ENCODE measurements at places on chromosomes 11 and 22.

DNA sequence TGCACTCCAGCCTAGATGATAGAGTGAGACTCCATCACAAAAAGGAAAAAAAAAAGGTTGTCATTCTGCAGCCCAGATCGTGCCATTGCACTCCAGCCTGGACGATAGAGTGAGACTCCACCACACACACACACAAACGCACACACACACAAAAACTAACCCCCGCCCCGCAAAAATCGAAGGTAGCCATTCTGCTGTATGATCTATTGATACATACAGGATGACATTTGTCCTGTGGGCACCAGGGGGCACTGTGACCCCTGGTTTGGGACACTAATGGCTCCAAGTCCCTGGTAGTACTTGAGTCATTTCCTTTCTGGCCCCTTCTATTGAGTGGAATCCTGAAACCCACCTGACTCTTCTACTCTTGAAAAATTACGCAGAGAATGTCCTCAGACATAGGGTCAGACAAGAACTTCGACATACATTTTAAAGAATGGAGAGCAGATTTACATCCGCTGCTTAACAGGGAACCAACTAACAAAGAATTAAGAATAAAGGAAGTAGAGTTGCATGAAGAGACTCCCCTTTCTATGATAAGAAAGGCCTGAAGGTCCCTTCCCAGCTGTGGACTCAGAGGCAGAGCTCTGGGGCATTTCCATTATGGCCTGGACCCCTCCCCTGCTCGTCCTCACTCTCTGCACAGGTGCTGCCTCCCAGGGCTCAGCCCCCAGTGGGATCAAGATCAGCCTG is 35.0 kb upstream of the PRAME start:
- DNase-seq, result no peak

DNA sequence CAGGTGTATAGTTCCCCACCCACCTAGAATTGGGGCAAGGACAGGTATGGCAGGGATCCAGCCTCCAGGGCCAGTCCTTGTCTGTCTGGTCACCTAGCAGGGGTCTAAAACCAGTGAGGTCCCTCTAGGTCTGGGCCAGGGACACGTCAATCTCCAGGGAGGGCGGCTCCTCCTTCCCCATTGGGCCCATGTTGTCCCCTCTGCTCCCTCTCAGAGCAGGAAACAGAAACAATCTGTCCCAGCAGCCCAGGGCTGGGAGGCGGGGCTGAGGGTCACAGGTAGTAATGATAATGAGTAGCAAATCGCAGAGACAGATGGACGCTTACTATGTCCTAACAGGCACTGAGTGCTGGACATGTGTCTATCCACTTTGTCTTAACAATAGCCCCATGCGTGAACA is 22.8 kb upstream of the SYT7 start:
- DNase-seq, result no peak

GRCh38 chr22:25111579-25112517 is 87.8 kb upstream of the CRYBB3 start:
- DNase-seq, result peak; percentile 82

GRCh38 chr22:29782061-29782845 is 15.1 kb downstream of the UQCR10 start:
- DNase-seq, result no peak

DNA sequence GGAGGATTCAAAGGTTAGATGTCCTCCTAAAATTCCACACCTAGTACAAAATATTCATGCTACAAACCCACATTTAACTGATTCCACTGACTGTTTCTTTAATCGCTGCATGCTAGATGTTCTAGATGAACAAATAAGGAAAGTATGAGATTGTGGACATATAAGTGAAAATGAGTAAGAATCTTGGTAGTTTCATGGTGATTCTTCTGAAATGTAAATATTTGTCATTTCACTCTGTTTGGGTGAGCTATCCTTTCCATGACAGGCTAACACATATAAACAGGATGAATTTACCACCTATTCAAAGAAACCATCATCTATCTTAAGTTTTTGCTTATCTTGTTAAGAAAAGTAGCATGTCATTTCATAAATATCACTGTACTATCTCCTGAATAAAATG is 14.8 kb downstream of the OR5B3 start:
- DNase-seq, result no peak

GRCh38 chr11:117511931-117512539 is 184.4 kb downstream of the CEP164 start:
- no peak for DNase-seq

DNA sequence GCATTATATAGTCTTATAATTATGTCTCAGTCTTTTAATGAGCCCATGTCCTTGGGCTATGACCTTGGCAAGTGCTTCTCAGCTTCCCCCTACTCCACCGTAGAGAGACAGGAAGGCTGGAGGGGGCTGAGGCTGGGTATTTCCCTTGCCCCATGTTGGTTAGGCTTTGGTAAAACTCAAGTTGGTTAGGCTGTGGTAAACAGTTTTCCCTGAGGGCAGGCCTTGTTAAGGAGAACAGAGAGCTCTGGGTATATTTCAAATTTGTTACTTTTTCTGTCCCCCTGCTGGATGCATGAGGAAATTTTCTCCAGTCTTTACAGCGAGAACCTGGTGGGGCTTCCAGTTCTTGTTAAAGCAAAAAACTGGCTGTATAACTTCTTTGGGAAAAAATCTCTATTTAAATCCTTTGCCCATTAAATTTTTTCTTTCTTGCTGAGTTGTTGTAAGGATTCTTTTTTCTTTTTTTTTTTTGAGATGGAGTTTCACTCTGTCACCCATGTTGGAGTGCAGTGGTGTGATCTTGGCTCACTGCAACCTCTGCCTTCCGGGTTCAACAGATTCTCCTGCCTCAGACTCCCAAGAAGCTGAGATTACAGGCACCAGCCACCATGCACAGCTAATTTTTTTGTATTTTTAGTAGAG is 12.2 kb upstream of the DCHS1 start:
- no peak for DNase-seq

DNA sequence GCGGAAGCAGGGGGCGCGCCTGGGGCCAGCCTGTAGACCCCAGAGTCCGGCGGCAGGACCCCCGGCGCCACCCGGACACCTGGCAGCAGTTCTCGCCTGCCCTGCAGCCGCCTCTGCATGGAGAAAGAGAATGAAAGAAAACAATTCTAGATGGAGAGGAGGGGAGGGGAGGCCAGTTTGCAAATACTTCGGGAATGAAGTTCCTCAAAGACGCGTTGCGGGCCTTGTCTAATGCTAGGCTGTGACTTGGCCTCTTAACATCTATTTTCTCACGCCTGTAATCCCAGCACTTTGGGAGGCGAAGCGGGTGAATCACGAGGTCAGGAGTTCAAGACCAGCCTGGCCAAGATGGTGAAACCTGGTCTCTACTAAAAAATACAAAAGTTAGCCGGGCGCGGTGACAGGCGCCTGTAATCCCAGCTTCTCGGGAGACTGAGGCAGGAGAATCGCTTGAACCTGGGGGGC is 2.1 kb upstream of the BARX2 start:
- no peak for DNase-seq

DNA sequence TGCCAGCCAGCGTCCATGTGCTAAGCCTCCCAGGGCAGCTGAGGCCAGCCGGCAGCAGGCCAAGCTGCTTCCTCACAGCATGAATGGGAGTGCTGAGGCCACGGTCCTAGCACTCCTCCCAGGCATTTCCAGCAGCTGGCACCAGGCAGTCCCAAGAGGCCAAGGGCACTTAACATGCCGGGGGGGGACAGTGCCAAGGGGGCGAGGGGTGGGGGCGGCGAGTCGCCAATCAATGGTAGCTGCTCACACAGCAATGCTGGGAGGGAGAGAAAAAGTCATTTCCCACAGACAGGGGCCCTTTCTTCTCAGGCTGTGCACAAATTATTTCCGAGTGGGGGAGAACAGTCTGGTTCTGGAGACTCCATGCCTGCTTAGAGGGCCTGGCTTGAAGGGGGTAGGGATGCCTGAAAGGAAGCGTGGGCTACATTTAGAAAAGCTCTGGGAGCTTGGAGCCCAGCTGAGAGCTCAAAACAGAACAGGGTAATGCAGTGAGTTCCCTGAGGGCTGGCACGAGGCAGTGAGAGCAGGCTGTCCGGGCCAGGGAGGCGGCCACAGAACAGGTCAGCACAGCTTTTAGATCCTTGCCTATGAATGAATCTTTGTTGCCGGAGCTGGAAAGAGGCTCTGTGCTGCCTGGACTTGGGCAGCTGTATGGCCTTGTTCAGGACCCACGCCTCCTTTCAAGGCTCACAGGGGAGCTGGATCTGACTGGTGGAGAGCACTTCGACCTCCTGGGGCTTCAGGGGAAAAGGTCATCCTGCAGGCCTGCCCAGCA is 14.4 kb upstream of the TBC1D10A start:
- DNase-seq, result no peak

GRCh38 chr11:130580891-130581492 is 132.5 kb downstream of the ADAMTS15 start:
- no peak for DNase-seq

DNA sequence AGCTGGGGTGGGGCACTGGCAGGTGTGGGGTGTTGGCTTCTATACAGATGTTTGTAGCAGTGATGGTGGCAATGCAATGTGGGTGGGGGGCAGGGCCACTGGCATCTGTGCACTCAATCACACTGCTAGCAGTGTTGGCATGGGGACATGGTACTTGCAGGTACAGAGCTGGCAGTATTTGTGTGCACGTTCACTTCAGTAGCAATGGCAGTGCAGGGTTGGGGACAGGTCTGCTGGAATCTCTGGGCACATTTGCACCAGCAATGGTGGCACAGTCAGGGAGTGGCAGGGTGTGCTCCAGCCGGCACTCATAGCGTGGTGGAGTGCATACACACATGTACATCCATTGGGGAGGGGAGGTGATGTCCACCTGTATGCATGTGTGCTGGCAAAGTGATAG is 775.2 kb downstream of the CNTN5 start:
- DNase-seq, result no peak

DNA sequence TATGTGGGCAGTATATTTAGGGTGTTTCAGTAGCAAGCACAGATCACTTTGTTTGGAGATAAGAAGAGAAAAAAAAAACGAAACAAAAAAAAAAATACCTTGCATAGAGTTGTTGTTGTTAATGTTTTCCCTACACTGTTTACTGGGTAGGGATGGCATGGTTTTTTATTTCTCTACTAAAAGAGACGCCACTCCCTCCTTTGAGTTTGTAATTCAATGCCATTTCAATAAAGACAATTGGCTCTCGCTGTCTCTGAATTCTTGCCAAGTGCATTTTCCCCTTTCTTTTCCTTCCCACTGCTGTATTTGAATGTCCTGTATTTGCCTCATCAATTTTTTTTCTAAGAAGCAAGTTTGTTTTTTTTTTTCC is 213.9 kb upstream of the UBASH3B start:
- no peak for DNase-seq

DNA sequence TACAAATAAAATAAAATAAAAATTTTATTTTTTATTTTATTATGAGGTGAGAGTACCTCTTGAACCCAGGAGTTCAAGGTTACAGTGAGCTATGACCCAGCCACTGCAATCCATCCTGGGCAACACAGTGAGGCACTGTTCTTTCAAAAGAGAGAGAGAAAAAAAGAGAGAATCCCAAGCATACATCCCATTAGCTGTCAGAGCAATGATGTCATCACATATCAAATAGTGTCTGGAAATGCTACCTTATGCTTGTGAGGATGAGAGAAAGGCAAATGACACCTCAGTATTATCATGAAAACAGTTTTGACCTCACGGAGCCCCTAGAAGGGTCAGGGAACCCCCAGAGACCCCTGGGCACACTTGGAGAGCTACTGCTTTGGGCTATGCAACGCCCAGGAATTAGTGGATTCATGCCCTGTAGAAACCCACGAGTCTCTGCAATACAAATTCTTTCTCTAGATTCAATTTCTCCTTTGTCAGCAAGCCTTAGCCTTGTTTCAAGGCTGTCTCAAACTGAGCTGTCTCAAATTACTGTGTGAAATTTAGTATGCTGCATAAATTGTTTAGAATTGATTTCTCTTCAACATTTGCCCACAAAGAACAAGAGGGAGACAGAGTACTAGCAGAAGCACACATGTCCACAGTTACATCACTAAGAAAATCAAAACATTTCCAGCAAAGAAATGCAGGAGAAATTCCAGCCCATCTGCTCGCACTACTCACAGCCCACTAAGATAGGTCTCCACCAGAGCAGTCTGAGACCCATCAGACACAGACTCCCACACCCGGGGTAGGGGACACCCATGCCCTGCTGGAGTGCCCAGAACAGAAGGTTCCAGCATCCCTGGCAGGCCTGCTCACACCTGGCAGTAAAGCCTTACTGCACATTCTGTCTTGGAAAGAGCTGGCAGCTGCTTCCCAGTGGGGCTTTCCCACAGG is 18.1 kb downstream of the DGCR2 start:
- DNase-seq, result no peak

All from coronary artery (tissue), 2 donors.